Urinary bladder (tissue), 4 donors: ENCODE measurements at places on chromosomes 5 and 9. TPM values are rescaled to one million over a fixed set of nuclear protein-coding genes. Genes with fewer than 3 reads are reported as not detected.

The IRGM gene
- not detected for total RNA-seq

The ENTR1 gene
- 20.4 TPM for total RNA-seq

The ADRB2 gene
- 3.0 TPM for total RNA-seq

The MZB1 gene
- total RNA-seq: 0.63 TPM

The FCHO2 gene
- total RNA-seq: 55.5 TPM

The PTGES2 gene
- total RNA-seq: 21.1 TPM

The GABBR2 gene
- total RNA-seq: 0.53 TPM

The QSOX2 gene
- total RNA-seq: 7.6 TPM

The ENTREP1 gene
- total RNA-seq: 11.6 TPM

- no peak for DNase-seq
Measured at GRCh38 chr9:121474231-121474947, 25.3 kb downstream of the GGTA1 start.

DNA sequence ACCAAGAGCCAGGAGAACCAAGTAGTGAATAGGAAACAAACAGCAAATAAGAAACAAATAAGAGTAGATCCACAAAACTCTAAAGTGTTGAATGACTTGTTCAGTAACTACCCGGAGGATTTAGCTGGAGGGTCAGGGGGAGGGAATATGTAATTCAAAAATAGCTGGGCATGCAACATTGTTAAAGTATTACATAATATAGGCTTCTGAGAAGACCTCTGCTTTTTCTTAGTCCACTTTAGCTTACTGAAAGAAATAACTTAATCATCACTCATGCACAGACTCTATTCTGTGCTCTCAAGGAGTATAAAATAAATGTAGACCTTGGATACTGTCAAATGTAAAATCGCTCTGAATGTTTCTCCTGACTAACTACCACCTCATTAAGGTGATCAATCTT, 183.2 kb upstream of the POU5F2 start:
- DNase-seq: no peak

DNA sequence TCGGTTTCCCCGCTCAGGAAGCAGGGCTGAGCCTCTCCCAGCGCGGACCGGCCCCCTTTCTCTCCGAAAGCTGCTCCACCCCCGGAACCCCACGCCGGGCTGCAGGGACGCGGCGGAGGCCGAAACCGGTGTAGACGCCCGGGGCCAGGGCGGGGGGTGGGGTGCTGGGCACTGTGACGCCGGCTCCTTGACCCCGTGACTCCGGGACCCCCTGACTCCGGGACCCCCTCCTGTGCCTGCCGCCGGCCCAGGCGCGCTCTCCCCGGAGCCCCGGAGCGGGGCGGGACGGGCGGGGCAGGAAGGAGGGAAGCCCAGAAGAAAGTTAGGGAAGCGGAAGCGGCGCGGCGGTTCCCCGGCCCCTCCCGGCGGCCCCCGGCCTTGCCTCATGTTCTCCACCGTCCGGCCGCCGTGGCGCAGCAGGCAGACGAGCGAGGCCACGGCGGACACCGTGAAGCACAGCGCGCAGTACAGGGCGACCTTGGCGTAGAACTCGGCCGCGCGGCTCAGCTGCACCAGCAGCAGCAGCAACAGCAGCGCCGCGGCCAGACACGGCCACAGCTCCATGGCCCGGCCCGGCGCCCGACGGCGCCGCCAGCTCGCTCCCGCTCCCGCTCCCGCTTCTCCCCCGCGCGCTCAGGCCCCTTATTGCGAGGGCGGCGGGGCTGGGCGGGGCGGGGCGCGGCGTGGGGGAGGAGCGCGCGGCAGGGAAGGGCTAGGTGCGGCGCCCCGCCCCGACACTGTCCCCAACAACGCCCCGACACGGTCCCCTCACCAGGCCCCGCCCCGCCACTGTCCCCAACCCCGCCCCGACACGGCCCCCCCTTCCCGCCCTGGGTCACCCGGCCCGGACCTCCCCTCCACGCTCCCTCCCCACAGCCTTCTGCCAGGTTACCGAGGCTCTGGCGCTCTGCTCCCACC, at the start of gene AGPAT2:
TSS of gene AGPAT2 (minus strand) at position 664 of the 918 bp plus-strand sequence. CDS start at position 564, 100 bp downstream.
- DNase-seq: no peak

DNA sequence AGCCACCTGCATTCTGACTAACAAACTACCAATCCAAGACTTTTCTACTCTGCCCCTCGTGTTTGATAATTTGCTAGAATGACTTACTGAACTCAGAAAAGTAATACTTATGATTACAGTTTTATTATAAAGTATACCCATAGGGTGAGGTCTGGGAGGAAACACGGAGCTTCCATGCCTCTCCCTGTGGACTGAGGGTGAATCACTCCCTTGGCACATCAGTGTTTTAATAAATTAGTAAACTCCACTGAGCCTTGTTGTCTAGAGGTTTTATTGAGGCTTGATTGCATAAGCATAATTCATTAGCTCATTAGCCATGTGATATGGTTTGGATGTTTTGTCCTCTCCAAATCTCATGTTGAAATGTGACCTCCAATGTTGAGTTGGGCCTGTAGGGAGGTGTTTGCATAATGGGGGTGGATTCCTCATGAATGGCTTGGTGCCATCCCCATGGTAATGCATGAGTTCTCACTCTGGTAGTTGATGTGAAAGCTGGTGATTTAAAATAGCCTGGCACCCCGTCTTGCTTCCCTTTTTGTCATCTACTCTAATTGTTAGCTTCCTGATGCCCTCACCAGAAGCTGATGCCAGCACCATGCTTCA, 233.6 kb upstream of the TRPC7 start:
- no peak for DNase-seq

GRCh38 chr9:9117866-9118265, 1318.3 kb upstream of the DMAC1 start:
- no peak for DNase-seq

- peak; percentile 53 for DNase-seq
Measured at GRCh38 chr5:125083981-125084380, 337.5 kb upstream of the ZNF608 start.

- DNase-seq: no peak
Measured at GRCh38 chr5:90844931-90845330, 286.3 kb downstream of the ADGRV1 start.

- DNase-seq: no peak
Measured at GRCh38 chr5:72040513-72040912, 66.8 kb upstream of the MAP1B start.

DNA sequence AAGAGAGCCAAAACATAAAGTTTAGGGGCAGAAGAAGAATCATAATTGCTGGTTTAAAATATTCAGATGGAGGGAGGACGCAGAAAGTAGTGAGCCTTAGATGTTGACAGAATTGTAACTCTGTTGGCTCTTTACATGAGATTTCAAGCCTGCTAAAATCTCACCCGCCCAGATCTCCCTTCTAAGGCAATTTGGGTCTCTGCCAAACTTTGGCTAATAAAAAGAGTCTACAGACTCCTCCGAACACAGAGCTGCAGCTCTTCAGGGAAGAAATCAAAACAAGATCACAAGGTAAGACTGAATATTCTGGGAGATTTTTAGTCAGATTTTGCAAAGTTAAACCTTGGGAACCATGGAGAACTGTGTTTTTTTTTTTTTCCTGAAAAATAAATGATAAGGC, at the start of gene IL33:
TSS of gene IL33 (plus strand) at position 246 of the 400 bp plus-strand sequence. CDS start 25,888 bp downstream, outside the sequence.
- peak; percentile 76 for DNase-seq

DNA sequence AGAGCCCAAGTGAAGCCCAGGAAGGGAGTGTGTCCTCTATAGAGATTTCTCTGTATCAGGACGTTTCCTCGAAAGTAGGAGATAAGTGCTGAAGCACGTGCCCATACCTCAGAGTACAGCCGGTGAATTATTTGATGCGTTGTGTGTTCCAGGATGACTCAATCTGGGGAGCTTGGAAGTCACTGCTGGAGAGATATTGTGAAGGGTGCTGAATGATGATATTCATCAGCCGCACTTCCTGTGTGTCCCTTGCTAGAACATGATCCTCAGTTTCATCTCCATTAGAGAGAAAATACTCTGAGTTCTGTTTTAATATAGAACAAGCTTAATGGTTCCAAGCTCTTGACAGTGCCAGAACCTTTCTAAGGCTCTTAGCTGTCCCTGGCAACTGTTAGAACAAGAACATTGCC, 402.3 kb upstream of the ADAMTSL1 start:
- no peak for DNase-seq

GRCh38 chr9:80320480-80320879, 748.7 kb downstream of the TLE4 start:
- DNase-seq: no peak

DNA sequence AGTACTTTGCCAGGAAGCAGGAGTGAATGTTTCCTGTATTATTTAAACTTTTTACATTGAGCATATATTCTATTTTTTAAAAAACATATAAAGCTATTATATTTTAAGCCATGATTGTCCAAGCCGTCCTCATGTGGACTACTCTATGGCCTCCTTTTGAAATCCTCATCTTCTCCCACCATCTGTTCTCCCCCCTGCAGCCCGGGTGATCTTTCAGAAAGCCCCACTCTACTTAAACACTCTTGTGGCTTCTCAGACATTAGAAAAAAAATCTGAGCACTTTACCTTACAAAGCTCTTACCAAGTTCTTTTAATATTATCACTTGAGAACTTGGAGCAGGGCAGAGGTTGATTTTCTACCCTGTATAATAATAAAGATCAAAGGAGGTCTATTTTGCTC, 95.4 kb downstream of the CAVIN4 start:
- no peak for DNase-seq

DNA sequence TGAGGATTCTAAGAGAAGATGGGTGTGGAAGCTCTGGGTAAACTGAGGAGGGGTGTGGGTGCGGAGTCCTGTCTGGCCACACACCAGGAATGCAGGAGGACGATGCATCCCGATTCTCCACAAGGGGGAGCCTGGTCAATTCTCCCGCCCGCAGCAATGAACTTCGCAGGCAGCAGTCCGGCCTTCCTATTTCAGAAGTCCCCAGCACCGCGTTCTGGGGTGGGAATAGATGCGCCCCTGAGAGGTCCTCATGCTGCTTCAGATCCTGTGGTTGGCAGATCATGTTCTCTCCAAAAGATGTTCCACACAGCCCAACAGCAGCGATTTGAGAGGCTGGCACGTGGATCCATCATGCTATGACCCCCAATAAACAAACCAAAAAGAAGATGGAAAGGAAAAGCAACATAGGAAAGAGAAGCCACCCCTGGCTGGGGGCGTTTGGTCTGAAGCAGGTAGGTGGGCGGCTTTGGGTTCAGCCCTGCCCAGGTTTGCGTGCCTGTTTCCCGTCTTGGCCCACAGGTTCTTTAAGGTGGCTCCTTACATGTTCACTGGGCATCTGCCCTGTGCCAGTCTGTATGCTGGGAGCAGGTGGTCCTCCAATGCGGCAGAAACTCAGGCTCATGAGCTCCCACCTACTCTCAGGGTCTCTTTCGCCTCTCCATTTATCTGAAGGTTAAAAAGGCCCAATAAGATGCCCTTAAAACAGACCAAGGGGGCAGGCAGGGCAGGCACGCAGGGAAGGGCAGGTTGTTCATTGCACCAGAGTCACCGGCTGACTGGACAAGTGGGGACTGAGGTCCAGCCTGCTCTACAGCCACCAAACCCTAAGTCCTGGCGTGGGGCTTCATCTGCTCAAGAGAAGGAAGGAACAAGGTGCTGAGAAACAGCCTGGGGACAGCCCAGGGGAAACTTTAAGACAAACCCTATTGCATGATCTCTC, 171.6 kb downstream of the PAX5 start:
- DNase-seq: no peak

DNA sequence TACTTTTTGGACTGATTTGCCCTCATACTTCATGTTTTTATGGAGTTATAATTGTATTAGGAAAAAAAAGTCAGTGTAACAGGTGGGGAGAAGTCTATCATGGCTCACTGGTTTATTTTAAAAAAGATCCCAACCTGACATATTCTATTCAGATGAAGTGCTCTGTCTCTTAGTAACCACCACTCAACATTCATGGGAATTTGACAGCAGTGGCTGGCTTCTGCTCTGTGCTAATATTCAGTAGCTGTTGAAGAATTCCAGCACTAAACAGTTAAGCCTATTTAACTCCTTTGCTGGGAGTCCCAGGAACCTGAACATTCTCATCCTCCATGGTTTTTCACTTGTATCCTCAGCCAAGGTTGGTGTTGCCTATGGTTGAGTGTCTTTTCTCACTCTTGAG, 23.1 kb downstream of the CMYA5 start:
- no peak for DNase-seq

DNA sequence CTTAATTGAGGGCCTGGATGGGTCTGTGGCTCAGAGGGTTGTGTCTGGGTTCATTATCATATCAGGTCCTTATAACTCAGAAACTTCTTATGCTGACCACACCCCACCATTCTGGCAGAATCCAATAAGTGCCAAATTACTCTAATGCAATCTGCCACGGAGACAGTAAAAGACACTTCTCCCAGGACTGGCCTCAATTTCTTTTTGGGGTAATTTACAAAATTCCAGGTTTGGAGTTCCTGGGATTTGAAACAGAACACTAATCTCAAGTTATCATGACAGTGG, 187.8 kb downstream of the GNAQ start:
- no peak for DNase-seq

DNA sequence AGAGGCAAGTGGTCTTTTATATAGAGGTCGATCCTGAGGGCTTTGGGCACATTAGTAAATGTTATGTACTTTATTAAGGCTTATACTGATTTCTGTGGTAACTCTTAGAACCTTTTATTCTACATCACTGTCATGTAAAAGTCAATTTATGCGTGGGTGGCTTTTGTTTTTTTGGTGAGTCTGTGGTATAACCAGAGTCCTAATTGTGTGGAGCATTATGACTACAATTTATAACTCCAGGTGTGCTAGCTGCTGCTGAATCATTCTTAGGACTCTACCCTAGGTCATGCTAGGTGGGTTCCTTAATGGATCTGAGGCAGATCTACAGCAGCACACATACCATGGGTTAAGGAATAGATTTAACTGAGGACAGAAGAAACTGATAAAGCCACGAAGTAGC, 33.9 kb upstream of the KCNN2 start:
- no peak for DNase-seq

DNA sequence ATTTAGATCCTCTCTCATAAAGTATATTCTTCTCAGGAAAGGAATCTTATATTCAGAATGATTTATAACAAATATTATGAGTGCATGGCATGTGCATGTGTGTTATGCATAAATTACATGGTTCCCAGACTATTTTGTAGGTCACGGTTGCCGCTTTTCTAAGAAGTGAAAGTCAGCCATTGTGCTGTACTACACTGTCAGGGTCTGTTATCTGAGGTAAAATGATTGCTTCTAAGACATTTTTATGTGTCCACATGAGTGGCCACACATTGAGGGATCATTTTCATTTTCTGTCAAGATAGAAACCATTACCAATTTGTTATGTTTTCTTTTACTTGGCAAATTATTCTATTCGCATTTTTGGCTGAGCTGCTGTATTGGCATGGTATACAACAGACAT, 210.8 kb downstream of the CWC27 start:
- no peak for DNase-seq

GRCh38 chr5:115656404-115656803, 30.6 kb upstream of the TMED7 start:
- no peak for DNase-seq

GRCh38 chr5:90640484-90641059, 82.0 kb downstream of the ADGRV1 start:
- no peak for DNase-seq

- DNase-seq: no peak
Measured at GRCh38 chr5:84130006-84130580, 254.6 kb downstream of the EDIL3 start.
